ENCODE measurements at places on chromosomes 1 and 21.

DNA sequence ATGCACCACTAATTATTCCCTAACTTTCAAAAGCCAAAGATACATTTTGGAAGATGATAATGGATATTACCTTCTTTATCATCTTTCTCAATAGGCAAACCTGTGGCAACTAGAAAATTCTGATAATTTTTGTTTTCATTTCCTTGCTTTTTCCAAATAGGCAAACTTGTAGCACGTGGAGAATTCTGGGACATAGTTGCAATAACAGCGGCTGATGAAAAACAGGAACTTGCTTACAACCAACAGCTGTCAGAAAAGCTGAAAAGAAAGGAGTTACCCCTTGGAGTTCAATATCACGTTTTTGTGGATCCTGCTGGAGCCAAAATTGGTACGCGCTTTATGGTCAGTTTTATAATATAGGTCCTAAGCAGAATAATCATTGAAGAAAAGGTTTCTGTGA lies 1.5 kb downstream of the FPGT start:
- no peak for DNase-seq

GRCh38 chr1:145720878-145721671 lies 1.8 kb downstream of the CD160 start:
- DNase-seq: peak; percentile 42

DNA sequence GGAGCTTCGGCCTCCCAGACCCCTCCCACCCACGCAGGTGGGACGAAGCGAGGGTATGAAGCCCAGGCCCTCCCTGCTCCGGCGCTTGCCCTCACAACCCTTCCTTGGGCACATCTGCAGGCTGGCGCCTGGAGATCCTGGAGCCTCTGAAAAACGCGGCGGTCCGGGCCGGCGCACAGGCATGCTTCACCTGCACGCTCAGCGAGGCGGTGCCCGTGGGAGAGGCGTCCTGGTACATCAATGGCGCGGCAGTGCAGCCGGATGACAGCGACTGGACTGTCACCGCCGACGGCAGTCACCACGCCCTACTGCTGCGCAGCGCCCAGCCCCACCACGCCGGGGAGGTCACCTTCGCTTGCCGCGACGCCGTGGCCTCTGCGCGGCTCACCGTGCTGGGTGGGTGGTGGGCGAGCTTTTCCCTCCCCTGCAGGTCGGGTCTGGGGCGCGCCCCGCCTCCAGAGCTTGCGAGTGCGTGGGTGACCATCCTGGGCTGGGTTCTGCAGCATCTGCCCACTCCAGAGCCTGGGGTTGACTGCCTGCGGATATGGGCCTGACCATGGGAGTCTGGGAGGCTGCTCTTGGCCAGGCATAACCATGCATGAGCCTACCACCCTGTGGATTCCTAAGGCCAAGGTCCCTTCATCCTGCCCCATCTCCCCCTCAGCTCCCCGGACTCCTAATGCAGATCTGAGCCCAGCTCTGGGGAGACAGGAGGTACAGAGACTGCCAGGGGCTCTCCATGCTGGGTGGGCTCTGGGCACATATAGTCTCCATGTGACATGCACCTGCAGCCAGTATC lies 89.8 kb downstream of the TRIM11 start:
- DNase-seq: no peak

- no peak for DNase-seq
These were observed 89.2 kb upstream of the SELENON start for GRCh38 chr1:25710583-25711347.

- no peak for DNase-seq
These were observed 41.9 kb downstream of the CTNNBIP1 start for GRCh38 chr1:9868244-9868590.

DNA sequence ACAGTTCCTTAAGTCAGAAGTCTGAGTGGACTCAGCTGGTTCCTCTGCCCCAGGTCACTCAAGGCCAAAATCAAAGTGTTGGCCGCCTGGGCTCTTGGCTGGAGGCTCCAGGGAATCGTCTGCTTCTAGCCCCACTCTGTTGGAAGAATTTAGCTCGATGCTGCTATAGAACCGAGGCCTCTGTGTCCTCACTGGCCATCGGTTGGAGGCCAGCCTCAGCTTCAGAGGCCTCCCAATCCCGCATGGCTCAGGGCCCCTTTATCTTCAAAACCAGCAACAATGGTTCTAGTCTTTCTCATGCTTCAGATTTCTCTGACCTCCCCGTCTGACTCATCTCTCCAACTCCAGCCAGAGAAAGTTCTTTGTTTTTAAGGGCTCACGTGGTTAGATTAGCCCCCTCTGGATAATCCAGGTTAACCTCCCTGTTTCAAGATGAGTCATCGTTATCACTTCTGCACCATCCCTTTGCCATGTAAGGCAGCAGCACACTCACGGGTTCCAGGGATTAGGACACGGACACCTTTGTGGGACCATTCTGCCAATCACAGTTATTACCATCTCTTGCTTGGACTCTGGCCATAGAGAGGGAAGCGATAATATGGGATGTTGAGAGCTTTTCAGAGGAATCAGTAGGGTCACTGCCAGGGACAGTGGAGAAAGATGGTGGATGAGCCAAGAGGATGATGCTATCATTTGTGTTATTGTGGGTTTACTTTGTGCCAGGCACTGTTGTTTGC lies 13.6 kb downstream of the FHAD1 start:
- no peak for DNase-seq

- DNase-seq: no peak
These were observed 118.1 kb downstream of the SYT2 start for GRCh38 chr1:202592146-202592545.

GRCh38 chr1:171221665-171222591 lies 26.4 kb upstream of the FMO1 start:
- no peak for DNase-seq

DNA sequence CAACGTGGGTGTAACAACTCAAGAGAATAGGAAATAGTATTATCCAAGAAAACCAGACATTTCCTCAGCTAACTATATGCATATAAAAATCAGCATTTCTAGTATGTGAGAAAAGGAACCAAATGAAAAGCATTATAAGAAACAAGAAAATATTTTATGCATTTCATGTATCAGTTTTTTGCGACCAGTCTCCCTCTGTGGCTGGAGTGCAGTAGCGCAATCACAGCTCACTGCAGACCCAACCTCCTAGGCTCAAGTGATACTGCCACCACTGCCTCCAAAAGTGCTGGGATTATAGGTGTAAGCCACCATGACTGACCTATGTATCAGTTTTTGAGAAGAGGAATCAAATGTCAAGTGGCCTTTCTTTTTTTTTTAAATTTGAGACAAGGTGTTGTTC lies 31.0 kb downstream of the SLC16A1 start:
- no peak for DNase-seq

DNA sequence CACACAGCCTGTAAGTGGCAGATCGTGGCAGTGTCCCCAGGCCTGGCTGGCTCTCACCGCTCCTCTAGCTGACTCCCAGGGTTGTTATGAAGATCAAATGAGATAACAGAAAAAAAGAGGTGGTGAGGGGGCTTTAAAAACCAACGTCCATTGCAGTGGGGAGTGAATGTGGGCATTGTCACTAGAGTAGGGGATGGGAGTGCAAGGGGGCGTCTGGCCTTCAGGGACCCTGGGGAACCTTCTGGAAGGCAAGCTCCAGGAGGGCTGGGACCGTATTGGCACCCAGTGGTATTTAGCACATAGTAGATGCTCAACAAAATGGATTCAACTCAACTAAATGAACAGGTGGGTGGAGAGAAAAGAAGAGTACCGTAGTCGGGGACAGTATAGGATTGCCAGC lies 3.4 kb downstream of the PLA2G2D start:
- DNase-seq: no peak

DNA sequence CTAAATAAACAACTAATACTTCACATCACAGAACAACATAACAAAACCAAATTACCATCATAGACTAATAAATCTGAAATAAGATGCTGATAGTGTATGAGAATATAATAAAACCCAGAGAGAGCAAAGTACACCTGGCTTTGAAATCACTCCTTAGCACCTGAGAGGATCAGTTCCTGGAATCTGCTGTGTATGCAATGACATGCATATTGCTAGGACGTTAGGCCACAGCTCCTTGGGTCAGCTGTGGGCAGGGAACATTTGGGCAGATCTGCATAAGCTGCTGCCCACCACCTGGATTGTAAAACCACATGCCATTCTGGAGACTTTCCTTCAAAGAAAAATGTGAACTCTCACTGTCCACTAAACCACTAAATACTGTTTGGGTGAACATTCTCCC lies 81.1 kb downstream of the NR5A2 start:
- no peak for DNase-seq

DNA sequence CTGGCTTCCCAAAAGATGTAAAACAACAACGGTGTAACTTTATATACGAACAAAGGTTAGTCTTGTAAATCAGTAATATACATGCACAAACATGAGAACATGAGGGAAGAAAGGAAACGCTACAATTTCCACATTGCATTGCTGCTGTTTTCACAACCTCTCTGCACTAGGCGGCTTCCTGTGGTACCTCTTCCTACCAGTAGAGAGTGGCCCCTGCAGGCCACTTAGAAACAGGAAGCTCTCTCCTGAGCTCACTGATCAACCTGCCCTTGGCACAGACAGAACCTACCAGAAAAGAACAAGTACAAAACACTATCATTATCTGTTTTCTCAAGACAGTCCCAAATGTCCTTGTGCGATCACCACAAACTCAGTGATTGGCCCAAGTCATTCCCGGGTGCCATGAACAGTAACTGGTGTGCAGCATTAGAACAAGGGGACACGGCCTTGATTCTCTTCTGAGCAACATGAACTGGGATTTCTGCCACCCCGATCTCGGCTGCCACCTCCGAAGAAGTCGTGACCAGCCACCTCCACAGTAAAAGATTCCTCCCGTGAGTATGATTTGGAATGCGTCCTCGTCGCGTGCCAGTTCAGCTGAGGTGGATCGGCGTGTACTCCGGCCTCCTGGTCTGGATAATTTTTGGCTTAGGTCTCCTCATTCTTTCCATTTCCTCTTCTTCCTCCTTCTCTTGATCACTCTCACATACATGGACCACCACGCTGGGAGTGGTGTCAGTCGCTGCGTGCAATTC lies 5.7 kb upstream of the KCNE1 start:
- DNase-seq: no peak

DNA sequence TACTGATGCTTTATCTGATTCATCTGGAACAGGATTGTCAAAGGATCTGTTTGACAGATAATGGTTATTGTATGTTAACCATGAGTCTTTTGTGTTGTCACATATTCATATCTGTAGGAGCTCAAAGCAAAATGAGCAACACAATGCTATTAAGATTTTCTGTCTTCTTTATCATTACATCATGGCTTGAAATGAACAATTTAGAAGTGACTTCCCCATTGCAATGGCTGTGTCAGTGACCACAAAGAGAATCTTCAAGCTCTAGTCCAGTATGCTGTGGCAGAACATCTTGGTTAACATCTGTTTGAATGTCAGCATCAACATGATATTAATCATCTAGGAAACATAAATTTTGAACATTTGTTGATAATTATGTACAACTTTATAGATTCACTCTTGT lies 1148.5 kb downstream of the PLA2G4A start:
- no peak for DNase-seq

GRCh38 chr1:15863156-15863901 lies 15.8 kb downstream of the SPEN start:
- no peak for DNase-seq

GRCh38 chr1:146010126-146010738 lies 11.3 kb downstream of the HJV start:
- no peak for DNase-seq

GRCh38 chr1:212752934-212753497 lies 38.6 kb downstream of the NSL1 start:
- DNase-seq: no peak

- DNase-seq: no peak
These were observed 16.8 kb upstream of the ERVH48-1 start for GRCh38 chr21:42942244-42942643.

DNA sequence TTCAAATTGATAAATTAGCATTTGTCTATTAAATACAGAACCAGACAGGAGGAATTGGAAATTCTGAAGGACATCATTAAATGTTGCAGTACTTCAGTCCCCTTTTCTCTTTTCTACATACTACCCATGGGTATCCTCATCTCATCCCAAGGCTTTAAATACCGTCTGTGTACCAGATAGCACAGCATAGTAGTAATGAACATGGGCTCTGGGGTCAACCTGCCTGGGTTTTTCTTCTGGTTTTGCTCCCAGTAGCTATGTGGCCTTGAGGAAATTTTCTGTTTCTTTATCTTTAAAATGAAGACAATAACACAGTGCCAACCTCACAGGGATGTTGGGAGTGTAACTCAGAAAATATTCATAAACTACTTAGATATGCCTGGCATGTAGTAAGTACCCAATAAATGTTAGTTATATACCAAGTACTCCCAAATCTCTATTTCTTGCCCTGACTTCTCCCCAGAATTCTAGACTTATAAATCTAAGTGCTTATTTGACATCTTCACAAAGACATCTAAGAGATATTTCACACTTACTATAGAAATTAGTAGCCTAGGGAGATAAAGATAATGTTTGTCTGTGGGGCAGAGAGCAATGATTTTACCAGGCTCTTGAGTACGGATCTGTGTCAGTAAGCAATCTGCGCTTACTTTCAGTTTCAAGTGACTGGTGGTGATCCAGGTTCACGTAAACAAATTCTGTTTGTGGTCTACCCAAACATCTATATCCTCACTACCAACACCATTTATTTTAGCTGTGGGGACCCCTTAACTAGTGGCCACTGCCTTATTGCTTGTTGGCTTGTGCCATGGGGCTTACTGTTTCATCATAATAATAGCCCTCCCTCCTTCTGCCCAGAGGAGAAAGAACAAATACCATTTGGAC lies 37.3 kb downstream of the VANGL2 start:
- no peak for DNase-seq

DNA sequence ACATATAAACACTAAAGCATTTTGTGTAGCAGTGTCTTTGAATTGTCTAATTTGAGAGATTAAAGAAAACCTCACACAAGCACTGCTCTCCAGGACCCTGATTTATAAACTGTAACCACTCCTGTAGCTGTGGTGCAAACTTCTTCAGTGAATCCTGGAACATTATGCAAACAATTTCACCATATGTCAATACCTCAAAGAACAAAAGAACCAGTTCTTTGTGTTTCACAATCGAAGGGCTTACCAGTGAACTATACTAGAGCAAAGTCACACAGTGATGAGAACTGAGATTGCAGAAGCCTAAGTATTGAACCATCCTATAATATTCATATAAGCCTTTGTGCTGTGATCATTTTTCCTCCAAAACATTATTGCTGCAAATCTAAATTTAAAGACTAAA lies 21.5 kb downstream of the DPH5 start:
- DNase-seq: no peak

DNA sequence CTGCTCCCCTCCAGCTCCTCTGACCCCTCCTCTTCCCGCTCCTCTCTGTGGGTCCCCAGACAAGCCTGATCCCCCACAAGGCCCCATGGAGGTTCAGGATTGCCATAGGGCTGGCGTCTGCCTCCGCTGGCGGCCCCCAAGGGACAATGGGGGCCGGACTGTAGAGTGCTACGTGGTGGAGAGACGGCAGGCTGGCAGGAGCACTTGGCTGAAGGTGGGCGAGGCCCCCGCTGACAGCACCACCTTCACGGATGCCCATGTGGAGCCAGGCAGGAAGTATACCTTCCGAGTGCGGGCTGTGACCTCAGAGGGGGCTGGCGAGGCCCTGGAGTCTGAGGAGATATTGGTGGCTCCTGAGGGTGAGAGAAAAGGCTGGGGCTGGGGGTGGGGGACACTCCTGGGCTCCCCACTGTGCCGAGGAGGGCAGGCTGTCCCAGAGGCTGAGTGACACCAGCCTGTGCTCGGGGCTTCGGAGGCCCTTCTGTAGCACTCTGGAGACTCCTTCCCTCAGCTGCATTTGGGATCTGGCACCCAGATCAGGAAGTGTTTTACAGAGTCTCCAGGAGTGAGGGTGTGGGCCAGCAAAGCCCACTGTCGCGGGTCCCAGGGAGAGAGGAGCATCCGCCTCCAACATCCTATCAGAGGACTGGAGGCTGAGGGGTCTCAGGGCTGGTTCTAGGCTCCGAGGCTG lies 25.9 kb downstream of the IGFN1 start:
- no peak for DNase-seq

- no peak for DNase-seq
These were observed 8.8 kb downstream of the PIGR start for GRCh38 chr1:206937425-206937824.
